ENCODE measurements at places on chromosomes 11 and 22.

- peak; percentile 94 for DNase-seq
These were observed 743.6 kb downstream of the ETS1 start for GRCh38 chr11:127843483-127844396.

DNA sequence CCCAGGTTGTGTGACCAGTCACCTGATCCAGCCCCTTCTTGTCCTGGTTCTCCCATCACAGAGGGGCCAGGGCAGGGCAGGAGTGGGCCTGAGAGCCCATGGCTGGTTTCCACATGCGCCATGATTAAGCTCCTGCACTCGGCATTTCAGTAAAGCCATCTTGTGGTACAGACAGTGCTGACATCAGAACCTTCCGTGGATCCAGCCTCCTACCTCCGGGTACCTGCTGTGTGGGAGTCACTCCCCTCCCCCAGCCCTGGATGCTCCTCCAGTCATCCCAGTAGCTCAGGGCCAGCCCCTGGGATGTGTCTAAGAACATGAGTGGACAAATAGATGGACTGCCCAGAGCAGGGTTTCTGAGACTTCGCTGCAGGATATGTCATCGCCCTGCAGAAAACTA is 22.1 kb upstream of the MGAT3 start:
- DNase-seq = peak; percentile 67

DNA sequence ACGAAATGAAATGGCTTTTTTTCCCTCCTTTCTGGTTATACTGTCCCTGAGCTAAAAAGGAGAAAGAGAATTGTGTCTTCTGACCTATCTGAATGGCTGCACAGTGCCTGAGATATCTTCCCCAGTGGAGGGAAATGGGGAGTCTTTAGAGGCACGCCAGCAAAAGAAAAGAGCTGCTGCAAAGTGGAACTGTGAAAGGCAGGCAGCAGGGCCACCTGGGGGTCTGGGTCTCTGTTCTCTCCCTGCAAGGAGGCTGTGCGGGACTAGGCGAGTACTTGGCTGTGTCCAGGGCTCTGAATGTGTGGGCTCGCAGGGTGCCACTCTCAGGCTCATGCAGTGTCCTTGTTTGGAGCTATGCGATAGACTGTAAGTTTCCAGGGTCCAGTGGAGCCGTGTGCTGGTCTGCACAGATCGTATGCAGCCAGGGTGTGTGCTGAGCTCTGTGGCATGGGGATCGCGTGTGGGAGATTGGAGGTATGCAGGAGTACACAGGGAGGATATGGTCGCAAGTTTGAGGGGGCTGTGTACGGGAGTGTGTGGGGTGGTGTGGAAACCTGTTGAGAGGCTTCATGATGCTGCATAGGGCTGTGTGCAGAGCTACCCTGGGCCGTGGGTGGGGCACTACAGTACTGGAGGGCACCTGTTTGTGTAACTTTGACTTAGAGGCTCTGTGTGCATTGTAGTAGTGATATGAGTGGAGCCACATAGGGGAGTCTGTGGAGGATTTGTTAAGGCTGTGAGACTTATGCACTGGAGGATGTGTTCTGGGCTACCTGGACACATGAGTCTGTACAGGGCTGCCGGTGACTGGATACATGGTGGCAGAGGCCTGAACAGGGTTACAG is 70.1 kb upstream of the OLFML1 start:
- no peak for DNase-seq

DNA sequence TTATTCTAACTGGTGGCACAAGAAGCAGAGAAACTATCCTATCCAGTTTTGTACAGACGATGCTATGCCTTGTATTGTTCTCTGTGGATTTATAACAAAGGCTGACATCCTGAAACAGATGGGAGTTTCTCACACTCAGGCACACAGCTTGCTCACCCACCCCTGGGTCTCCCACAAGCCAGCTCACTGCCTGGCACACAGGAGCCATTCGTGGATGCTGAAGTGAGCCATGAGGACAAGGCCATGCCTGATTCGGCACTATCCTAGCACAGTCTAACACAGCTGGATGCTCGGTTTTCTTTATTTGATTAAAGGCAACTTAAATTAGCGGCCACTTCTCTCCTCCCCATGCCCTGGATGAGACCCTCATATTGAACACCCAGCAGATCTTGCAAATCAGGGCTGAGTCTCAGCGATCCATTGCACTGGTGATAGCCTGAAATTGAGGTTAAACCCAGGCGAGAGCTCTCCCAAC is 25.7 kb upstream of the TMPRSS4 start:
- no peak for DNase-seq

GRCh38 chr11:117673602-117674001 is 123.4 kb downstream of the DSCAML1 start:
- DNase-seq = peak; percentile 70

DNA sequence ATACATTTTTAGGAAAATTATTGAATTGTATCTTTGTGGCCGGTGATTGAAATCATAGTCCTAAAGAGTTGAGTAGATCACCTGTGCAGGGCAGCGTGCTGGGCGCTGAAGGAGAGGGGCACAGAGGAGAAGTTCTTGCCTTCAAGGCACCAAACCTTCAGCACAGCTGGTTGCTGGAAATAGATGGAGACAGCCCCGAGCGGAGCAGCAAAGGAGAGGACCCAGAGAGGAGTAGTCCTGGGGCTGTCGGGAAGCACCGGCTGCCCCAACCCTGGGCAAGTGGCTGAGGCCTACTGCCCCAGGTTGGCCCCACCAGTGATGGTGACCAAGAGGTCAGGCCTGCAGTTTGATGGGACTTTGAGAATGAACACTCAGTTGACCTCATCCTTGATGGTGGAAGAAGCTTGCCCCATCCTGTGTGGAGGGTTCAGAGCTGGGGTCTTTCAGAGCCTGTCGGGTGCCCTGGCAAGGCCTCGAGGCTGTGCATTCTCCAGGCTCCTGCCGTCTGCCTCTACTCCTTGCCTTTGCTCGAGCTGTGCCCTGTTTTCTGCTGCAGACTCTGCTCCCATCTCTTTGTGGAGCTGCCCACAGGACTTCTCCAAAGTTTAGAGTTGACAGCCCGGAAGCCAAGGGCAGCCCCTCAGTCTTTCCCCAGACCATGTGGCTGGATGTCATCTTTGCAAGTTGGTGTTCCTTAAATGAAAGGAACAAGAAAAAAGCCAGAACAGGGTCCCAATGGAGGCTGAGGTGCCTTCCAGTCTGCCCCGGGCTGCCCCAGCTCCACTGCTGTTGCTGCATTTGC is 285.1 kb downstream of the TBC1D22A start:
- DNase-seq = no peak

DNA sequence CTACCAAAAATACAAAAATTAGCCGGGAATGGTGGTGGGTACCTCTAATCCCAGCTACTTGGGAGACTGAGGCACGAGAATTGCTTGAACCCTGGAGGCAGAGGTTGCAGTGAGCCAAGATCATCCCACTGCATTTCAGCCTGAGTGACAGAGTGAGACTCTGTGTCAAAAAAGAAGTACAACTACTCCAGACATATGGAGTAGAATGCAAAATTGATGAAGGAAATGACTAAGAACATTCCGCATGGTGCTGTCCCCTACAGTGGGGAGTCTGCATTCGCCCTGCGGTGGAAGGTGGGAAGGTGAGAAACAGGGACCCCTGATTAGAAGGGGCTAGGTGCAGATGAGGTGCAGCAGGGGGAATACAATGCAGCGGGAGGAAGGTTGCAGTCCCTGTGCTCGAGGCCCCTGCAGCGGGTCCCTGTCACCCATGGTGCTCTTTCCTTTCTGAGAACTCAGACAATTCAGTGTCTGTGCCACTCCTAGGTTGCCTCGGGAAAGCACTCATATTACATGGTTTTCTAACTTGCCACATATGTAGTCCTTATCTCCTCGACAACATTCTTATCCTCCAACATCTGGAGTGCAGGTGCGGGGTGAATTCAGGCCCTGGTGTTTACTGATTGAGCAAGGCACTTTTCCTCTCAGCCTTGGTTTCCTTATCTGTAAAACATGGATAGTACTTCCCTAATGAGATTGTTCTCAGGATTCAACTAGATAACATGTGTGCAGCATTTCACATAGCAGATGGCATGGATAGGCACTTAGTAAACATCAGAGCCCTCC is 5.2 kb downstream of the POLD4 start:
- DNase-seq = no peak

DNA sequence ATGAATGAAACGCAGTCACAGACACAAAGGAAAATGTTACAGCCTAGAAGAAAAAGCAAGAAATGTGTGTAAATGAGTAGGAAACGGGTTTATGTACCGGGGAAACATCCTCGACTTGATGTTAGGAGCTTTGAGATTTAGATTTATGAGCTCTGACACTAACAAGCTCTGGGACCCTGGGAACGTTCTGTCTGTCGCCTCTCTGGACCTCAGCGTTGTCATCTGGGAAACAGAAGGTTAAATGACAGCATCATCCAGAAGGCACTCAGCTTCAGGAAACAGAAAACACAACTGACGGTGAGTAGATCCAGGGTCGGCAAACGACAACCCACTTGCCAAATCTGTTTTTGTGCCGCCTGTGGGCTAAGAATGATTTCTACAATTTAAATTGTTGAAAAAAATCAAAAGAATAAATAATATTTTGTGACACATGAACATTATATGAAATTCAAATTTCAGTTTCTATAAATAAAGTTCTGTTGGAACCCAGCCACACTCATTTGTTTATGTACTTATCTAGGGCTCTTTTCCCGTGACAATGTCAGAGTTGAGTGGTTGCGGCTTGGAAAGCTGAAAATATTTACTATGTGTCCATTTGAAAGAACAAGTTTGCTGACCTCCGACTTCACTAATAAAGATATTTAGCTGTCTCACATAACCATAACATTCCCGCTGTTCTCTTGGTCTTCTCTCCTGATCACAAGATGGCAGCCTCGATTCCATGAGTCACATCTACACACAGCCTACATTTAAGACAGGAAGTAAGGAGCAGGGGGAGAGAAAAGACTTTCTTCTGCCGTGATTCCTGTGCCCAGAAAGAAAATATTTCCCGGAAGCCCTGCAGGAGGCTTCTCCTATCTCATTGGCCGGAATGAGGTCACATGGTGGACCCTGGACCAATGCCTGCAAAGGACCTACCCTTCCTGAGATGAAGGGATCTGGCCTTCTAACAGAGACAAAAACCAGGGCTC is 47.1 kb upstream of the SYT13 start:
- no peak for DNase-seq

DNA sequence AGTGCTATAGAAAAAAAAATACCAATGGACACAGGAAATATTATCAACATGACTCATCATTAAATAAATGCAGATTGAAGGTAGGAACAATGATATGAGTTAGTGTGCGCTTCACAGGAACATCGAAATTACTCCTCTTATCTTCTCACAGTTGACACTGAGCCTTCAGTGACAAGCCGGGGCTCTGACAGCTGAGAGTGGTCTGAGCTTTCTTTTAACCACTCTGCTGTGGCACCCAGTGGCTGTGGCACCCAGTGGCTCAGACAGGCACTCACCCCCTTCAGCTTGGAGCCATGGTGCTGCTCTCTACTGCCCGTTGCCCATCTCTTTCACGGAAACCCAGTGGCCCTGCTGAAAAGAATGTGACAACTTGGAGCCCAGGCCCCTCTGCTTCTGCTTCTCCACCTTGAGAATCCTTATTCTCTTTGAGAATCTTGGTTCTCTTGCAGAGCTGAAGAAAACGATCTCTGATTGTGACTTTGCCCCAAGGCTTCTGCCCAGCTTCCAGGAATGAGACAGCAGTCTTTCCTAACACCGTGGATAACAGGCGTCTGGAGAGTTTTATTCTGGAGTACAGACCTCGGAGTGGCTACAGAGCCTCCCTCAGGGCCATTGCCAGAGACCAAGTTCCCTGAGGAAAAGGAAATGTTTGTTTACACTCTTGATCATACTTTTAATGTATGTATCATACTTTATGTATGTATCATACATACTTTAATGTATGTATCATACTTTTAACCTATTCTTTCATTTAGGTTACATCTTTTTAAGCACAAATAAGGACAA is 37.1 kb upstream of the OR8B8 start:
- no peak for DNase-seq

DNA sequence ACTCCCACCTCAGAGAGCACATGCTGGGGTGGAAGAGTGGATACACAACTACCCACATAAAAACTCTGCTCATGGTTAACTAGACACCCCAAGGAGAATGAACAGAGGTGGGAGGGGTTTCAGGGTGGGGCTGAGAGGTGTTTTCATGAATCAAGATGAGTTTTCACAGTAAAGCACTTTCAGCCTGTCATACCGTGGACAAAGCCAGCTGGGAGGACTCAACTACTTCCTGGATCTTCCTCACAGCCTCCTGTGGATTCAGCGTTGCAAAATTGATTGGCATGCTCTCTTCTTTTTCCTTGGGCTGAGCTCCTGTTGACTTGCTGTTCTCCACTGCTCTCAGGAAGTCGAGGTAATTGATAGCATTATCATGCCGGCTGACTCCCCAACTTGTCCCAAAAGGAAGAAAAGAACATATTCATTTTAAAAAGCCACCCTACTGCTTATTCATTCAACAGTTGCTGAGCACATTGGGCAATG is 168.5 kb downstream of the MPPED1 start:
- DNase-seq = no peak

- no peak for DNase-seq
These were observed 408.2 kb upstream of the CCDC90B start for GRCh38 chr11:83694191-83694910.

GRCh38 chr11:21494946-21495345 is 697.9 kb upstream of the ANO5 start:
- DNase-seq = no peak

DNA sequence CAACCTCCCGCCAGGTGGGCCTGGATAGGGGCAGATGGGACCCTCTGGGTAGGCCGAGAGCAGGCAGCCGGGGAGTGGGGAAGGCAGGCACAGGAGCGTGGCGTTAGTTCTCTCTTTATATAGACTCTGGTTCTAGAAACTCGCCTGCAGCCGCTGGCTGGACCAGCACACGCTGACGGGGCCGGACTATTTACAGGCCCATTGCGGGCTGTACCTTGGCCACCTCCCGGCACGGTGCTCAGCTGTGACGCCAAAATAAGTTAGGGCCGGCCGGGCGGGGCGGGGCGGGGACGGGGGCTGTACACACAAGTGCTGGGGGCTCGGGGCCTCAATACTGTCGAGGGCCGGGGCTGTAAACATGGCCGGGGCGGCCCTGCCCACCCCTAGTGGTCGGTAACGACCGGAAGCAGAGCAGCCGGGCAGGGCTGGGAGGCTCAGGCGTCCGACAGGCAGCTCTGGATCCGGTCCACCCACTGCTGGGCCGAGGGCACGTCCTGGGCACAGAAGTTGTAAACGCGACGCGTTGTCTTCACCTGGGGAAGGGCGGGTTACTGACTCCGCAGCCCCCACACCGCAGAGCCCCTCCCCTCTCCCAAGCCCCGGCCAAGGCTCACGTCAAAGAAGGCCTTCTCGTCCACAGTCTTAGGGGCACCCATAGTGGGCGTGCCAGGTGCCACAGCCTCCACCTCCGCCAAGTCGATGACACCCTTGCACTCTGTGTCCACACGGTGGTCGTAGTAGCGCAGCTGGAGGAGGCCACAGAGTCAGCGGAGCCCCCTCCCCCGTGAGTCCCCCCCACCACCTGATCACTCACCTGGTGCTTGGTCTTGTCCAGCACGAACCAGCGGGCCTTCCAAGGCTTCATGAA is 27.9 kb downstream of the SBF1 start:
- DNase-seq = no peak

GRCh38 chr11:117872420-117872961 is 4.0 kb downstream of the FXYD6 start:
- no peak for DNase-seq

Measured in head of caudate nucleus (tissue), 42 donors.